Spinal cord (tissue), 10 donors: ENCODE measurements at places on chromosomes 16 and 17. TPM values are rescaled to one million over a fixed set of nuclear protein-coding genes. Genes with fewer than 3 reads are reported as not detected.

- H3K36me3 ChIP-seq: no peaks in the 10 kb centered on the region
- H3K4me1 ChIP-seq: peaks cover 42% of the 10 kb centered on the region
- no peak overlapping the region for H3K27ac ChIP-seq
- no peak for DNase-seq
- H3K27me3 ChIP-seq: peaks cover 2% of the 10 kb centered on the region
These were observed 77.2 kb downstream of the NT5M start for GRCh38 chr17:17380145-17380925.

CCL11 gene
- not detected for total RNA-seq

GRCh38 chr16:11576427-11577289, 10.1 kb downstream of the LITAF start:
- H3K27ac ChIP-seq: no peak overlapping the region
- H3K27me3 ChIP-seq: no peaks in the 10 kb centered on the region
- H3K36me3 ChIP-seq: no peaks in the 10 kb centered on the region
- H3K4me3 ChIP-seq: no peak overlapping the region
- H3K4me1 ChIP-seq: peaks cover 8% of the 10 kb centered on the region
- no peak for DNase-seq

GRCh38 chr16:12486386-12486785, 317.3 kb downstream of the CPPED1 start:
- H3K27ac ChIP-seq: no peak overlapping the region
- no peaks in the 10 kb centered on the region for H3K36me3 ChIP-seq
- H3K27me3 ChIP-seq: no peaks in the 10 kb centered on the region

MYH13 gene
- total RNA-seq: not detected

CD300A gene
- total RNA-seq: 8.4 TPM

OR1A1 gene
- not detected for total RNA-seq

GRCh38 chr16:80274576-80275191, 266.1 kb upstream of the DYNLRB2 start:
- H3K36me3 ChIP-seq: no peaks in the 10 kb centered on the region
- no peaks in the 10 kb centered on the region for H3K4me1 ChIP-seq
- peak; percentile 20 for DNase-seq
- no peak overlapping the region for H3K4me3 ChIP-seq

- H3K36me3 ChIP-seq: peaks cover 52% of the 10 kb centered on the region
- DNase-seq: no peak
- no peak overlapping the region for H3K4me3 ChIP-seq
- no peak overlapping the region for H3K27ac ChIP-seq
These were observed 30.8 kb downstream of the FBXO31 start for GRCh38 chr16:87352818-87353217.

DNA sequence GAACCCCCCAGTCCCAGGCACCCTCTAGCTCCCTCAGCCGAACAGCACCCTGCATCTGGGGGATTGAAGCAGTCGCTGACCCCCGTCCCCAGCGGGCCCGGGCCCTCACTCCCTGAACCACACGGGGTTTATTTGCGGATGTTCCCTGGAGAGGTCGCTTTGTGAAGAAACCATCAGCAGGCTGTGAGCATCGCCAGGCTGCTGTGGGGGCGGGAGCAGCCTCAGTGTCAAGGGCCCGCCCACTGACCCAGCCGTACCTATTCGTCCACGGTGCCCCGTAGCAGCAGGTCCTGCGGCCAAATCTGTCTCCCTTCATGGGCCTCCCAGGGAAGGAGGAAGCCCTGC, 6.4 kb upstream of the RAB40C start:
- peaks cover 60% of the 10 kb centered on the region for H3K36me3 ChIP-seq
- peaks cover 44% of the 10 kb centered on the region for H3K4me1 ChIP-seq
- H3K27me3 ChIP-seq: no peaks in the 10 kb centered on the region
- no peak overlapping the region for H3K27ac ChIP-seq

CA10 gene
- 85.5 TPM for total RNA-seq

DNA sequence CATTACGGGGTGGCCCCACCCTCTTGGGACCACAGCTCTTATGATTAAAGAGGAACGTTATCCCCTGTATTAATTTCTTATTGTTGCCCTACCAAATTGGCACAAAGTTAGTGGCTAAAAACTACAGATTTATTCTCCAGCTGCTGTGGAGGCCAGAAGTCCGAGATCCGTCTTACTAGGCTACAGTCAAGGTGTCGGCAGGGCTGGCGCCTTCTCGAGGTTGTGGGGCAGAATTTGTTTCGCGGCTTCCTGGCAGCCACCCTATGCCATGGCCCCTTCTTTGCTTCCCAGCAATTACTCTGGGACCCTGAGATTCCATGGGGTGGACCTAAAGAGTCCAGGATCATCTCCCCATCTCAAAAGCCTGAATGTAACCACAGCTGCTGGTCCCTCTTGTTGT, 263.4 kb downstream of the CPPED1 start:
- no peak for DNase-seq
- no peak overlapping the region for H3K4me3 ChIP-seq
- H3K27ac ChIP-seq: no peak overlapping the region
- H3K27me3 ChIP-seq: no peaks in the 10 kb centered on the region
- H3K4me1 ChIP-seq: no peaks in the 10 kb centered on the region

ACAP1 gene
- 4.6 TPM for total RNA-seq

GCGR gene
- total RNA-seq: 0.99 TPM

GRCh38 chr16:57690782-57691471, 3.7 kb upstream of the DRC7 start:
- no peak overlapping the region for H3K27ac ChIP-seq
- no peak for DNase-seq
- no peak overlapping the region for H3K4me3 ChIP-seq
- H3K4me1 ChIP-seq: peaks cover 4% of the 10 kb centered on the region

TBC1D3 gene
- not detected for total RNA-seq

DNA sequence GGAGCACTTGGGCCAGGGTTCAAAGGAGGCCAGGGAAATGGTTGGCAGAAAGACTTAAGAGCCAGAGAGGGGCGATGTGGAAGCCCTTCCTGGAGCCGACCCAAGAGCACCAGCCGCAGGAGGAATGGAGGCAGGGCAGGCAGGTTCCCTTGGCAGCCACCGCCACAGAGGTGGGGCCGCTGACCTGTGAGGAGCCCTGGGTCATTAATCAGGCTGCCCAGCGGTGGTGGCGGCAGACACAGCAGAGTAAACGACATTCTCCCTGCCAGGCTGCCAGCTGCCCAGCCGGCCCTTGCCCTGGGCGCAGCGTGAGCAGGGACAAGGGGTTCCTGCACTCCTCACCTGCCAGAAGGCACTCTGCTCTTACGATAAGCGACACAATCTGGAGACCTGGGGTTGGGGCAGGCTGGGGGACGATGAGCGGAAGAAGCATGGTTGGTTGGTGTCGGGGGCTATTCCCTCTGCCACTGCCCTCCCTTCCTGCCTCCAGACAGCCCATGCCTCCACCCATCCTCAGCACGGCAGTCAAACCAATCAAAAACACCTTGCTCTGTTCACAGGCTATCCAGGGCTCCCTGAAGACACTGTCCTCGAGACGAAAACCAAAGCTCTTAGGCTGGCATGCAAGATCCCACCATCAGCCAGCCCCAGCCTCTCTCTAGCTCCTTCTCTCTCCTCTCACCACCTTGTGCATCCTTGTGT, 40.9 kb downstream of the PLXDC1 start:
- H3K27me3 ChIP-seq: no peaks in the 10 kb centered on the region
- no peak for DNase-seq
- no peak overlapping the region for H3K4me3 ChIP-seq
- no peak overlapping the region for H3K27ac ChIP-seq

- peaks cover 65% of the 10 kb centered on the region for H3K36me3 ChIP-seq
- no peak for DNase-seq
- H3K27me3 ChIP-seq: no peaks in the 10 kb centered on the region
- no peak overlapping the region for H3K27ac ChIP-seq
- peaks cover 39% of the 10 kb centered on the region for H3K4me1 ChIP-seq
These were observed 6.0 kb downstream of the GAA start for GRCh38 chr17:80107231-80108021.

- H3K36me3 ChIP-seq: no peaks in the 10 kb centered on the region
- no peak for DNase-seq
- H3K27me3 ChIP-seq: no peaks in the 10 kb centered on the region
- H3K27ac ChIP-seq: no peak overlapping the region
- no peaks in the 10 kb centered on the region for H3K4me1 ChIP-seq
These were observed 55.6 kb downstream of the IKZF3 start for GRCh38 chr17:39808409-39808997.

GRCh38 chr17:16052486-16052885, 52.9 kb downstream of the TTC19 start:
- no peaks in the 10 kb centered on the region for H3K4me1 ChIP-seq
- no peak overlapping the region for H3K4me3 ChIP-seq
- H3K27me3 ChIP-seq: no peaks in the 10 kb centered on the region
- H3K27ac ChIP-seq: no peak overlapping the region

ORAI3 gene
- 10.4 TPM for total RNA-seq
